ENCODE measurements at places on chromosomes 12 and 14.

- DNase-seq: peak; percentile 57
These were observed 524.4 kb downstream of the MED13L start for GRCh38 chr12:115752913-115753726.

DNA sequence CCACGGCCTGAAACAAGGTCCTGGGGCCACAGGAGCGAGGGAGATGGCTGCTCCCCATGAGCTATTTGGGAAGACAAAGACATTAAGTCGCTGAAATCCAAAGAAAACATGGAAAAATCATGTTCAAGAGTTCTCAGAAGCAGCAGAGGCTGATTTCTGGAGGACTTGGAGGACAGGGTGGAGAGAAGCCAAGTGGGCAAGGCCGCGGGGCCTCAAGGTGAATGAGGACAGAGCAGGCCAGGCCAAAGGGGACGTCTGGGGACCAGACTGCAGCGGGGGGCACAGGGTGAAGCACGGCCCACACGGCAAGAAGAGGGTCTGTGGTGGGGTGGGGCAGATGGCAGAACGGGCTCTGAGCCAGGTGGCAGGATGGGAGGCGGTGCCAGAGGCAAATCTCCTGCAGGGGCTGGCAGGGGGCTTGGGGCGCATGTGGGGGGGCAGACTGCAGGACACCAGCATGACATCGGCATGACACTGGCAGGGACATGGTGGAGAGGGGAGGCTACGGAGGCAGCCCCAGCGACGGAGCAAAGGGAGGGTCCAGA is 48.9 kb downstream of the RNF34 start:
- DNase-seq: no peak

DNA sequence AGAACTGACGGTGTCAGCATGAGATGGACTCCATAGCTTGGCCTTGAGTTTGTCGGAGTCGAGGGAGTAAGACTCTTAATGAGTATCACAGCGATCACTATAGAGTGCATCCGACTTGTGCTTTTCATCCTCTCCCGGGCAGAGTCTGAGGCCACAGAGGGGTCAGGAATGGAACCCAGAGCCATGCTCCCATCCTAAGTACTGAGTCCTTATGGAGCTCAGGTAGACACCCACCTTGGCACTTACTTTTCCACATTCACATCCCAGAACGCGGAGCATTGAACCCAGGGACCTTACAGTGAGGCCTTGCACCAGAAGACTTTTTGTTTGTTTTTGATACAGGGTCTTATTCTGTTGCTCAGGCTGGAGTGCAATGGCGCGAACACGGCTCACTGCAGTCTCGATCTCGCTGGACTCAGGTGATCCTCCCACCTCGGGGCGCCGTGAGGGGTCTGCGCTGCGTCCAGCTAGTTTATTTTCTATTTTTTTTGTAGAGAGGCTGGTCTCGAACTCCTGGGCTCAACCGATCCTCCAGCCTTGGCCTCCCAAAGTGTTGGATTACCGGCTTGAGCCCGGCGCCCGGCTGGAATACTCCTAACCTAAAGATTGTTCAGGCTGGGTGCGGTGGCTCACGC is 719 bp upstream of the SRSF9 start:
- DNase-seq: no peak

GRCh38 chr12:31362115-31362758 is 36.3 kb upstream of the SINHCAF start:
- no peak for DNase-seq

- peak; percentile 78 for DNase-seq
These were observed 206.6 kb downstream of the KIF26A start for GRCh38 chr14:104344818-104345620.

DNA sequence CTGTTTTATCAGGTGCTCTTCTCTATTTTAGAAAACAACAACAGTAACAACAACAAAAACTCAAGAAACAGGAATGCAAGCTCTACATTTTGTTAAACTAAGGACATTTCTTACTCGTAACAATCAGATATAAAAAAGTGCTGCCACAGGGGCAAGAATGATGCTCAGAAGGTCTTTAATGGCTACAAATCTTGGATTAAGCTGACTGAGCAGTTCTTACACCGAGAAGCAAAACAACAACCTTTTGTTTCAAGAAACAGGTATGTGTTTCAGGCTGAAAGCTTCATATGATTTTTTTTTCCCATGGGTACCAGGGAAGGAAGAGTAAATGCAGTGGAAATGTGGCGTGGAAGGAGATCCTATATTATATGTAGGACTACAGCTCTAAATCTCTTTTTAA is 786.8 kb upstream of the FBXO33 start:
- DNase-seq: no peak

- DNase-seq: no peak
These were observed 33.5 kb downstream of the NIN start for GRCh38 chr14:50797250-50798047.

- no peak for DNase-seq
These were observed 33.6 kb downstream of the CEP83 start for GRCh38 chr12:94426049-94426448.

DNA sequence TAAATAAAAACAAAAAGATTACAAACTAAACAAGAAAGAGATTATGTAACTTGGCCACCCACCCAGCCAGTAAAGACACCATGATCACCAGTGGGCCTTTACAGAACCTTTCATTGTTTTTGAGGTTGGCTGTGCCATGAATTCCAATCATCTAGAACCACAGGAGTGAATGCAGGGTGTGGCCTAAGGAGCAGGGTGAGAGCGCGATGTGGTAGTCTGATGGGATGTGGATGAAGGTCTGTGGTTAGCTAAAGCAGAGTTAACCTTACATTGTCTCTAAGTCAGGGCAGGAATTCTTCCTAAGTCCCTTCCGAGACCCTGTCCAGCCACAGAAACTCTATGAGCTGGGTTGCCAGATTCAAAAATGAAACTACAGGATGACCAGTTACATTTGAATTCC is 54.0 kb upstream of the CDKN3 start:
- DNase-seq: no peak

GRCh38 chr14:44204061-44204835 is 302.8 kb downstream of the FSCB start:
- no peak for DNase-seq

DNA sequence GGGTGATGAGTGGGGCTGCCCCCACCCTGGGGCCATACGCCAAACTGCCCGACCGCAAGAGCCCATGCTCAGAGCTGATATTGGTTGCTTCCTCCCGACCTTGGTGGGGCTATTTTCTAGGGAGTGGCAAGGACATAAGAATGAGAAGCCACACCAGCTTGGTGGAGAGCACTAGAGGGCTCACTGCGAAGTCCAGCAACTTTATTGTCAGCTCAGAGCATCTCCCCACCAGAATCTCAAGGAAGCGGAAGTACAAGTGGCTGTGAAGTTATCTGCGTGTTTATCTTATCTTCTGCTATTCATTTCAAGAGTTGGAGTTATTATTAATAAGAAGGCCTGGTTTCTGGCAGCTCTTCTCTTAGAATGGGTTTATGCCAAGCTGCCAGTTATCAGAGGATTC is 4.9 kb upstream of the PLXNC1 start:
- DNase-seq: no peak

DNA sequence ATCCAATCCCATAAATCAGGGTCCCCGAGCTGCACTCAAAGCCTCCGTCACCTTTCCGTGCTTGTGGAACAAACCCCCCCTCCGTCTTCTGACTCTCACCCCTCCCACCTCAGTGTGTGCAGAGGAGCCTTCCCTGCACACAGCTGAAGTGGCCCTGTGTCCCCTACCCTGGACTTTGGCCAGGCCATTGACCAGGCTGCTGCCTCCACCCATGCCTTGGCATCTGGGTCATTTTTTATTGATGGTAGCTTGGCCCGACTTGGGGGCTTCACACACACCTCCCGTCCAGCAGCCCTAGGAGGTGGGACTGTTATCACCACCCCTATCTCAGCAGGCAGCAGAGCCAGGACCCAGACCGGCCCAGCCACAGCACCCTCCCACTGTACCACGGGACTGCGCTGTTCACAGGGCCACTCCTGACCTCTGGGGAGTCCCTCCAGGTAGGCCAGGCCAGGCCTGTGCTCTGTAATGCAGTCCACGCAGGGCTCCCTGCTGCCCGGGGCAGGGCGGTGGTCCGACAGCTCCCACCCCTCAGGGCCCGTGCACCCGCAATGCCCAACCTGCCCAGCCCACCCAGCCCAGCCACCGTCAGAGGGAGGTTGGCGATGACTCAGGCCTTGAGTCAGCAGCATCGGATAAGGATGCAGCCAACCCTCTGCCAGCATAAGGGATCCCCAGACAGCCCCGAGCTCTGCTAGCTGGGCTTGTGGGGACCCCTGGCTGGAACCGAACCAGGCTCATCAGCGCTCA is 9.2 kb upstream of the INF2 start:
- DNase-seq: no peak

- no peak for DNase-seq
These were observed 314.1 kb upstream of the DIO3 start for GRCh38 chr14:101246894-101247841.

- no peak for DNase-seq
These were observed 62.2 kb downstream of the TBX5 start for GRCh38 chr12:114343585-114344302.

DNA sequence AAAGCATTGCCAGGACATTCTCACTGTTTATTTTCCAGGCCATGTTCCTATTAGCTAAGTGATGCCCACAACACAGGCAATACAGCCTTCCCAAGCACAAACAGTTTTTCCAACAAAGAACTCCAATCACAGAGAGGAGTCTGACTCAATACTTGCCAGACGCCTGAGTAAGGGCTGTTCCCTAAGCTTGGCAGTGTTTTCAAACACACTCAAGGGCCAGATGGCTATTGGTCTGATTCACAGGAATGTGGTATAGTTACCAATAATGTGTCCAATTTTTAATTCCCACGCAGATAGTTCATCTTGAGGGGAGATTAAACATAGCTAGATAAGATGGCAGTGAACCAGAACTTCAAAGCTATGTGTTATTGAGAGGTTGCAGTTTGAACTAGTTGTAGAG is 381.0 kb downstream of the SNAPC1 start:
- DNase-seq: no peak

DNA sequence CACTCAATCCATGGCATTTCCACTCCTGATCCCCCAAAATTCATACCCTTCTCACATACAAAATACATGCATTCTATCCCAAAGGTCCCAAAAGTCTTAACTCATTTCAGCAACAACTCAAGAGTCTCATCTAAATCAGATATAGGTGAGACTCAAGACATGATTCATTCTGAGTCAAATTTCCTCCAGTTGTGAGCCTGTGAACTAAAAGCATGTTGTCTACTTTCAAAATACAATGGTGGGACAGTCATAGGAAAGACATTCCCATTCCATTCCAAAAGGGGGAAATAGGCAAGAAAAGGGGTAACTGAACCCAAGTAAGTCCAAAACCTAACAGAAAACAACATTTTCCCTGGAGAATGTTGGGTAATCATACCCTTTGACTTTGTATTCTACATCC is 103.3 kb downstream of the C12orf75 start:
- no peak for DNase-seq

DNA sequence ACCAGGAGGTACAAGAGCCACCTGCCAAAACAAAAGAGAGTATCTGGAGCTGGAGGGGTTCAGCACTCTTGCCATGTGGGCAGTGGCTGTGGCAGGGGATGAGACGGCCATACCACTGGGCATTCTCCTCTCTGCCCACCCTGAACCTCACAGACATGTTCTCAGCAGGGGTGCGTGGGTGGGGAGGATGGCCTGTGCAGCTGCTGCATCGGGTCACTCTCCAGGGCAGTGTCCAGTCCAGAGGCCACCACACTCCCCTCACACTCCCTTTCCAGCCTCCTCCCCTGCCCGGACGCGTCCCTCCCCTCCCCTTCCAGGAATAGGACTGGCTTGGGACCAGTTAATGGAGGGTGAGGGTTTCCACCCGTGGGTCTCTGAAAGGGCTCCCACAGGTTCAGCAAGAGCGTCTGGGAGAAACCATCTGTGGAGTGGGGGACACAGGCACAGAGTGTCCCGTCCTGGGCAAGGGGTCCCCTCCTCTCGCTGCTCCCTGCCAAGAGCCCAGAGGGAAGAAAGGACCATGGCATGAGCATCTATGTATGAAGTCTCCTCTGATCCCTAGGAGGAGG is 501 bp downstream of the C1R start:
- no peak for DNase-seq

GRCh38 chr14:76697246-76697905 is 63.9 kb upstream of the VASH1 start:
- no peak for DNase-seq

GRCh38 chr12:5428332-5429221 is 3.3 kb upstream of the NTF3 start:
- no peak for DNase-seq

- DNase-seq: no peak
These were observed 74.7 kb downstream of the GPR65 start for GRCh38 chr14:88079624-88080023.

DNA sequence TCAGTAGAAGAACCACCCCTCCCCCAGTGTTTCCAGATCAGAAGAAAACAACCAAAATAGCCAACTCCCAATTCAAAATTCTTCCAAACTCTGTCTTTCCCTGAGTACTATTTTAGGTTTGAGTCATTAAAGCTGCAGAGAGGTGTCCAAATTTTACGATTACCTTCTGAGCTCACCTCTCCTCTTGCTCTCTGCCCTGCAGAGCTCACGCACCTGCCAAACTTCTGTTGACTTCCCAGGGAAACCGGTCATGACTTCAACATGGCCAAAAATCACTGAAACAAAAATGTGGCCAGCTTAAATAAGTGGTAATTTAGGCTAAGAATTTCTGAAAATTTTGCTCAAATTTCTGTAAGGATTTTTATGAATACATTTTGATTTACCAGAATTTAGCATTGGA is 70.9 kb upstream of the OTX2 start:
- no peak for DNase-seq

DNA sequence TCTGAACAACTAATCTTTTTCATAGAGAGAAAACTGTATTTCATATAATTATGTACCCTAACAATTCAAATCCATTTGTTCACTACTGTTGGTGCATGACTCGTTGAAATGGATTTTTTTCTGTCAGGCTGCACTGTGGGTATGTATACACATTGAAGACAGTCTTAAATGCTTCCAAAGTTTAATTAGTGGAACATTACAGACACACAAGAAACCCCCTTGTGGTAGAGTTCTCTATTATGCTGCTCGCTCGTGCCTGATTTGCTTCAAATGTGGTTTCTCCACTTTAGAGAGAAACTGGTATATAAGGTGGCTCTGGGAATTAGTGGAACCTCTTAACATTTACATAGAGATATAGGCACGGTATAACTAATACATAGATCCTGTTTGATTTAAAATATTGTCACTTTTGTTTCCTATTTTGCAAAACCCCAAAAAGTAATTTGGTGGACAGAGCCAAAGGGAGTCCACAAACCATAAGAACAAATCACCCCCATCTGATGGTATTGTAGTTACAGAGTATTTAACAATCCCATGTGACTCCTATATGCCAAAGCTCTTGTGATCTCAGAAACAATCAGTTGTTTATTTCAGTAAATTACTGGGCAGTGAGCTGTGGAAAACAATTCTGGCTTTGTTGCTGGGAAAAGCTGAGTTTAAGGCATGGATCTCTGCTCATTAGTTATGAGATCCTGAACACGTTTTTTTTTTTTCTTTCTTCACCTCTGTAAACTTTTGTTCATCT is 159.5 kb downstream of the BRMS1L start:
- DNase-seq: no peak

GRCh38 chr12:76713130-76713529 is 50.8 kb upstream of the ZDHHC17 start:
- DNase-seq: no peak

All from NCI-H510A (cell line).